ENCODE measurements at places on chromosomes 6 and 20. TPM values are rescaled to one million over a fixed set of nuclear protein-coding genes. Genes with fewer than 3 reads are reported as not detected.
A peak's percentile ranks its signal among the peaks of the same experiment; 100 is the strongest.

TGM3 gene
- total RNA-seq = not detected

RBL1 gene
- total RNA-seq = 3.9 TPM

DNA sequence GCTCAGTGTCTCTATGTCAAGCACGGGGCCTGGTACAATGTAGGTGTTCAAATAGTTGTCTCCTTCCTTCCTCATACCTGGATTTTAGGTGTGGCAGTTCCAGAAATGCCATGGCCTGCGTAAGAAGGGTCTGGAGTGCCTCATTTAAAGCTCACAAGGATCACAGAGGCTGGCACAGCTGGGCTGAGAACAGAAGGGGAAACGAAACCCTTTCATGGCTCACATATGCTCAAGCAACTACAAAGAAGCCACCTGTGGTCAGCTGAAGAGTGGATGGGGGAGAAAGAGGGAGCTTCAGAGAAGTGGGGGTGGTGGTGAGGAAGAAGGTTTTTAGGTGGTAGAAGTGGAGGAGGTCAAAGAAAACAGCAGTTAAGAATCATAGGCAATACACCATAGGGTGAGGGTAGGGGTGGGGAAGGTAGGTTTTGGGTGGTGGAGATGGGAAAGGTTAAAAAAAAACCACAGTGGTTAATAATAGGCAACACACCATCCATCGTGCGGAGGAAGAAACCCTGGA lies 17.0 kb upstream of the TOP1 start:
- DNase-seq = no peak

DNA sequence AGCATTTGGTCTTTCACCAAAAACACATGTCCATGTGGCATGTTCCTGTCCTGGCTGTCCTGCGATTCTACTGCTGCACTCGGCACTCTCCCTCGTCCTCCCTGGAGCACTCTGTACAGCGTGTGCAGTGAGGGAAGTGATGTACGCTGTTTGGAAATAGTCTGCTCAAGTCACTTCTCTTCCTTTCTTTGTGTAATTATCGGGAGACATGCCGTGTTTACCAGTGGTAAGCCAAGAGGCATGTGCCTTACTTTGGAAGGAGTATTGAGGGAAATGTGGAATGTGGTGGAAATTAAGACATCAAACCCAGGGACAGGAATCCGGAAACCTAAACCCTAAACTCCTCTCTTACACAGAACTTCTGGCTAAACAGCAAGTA lies 268.5 kb upstream of the FOXQ1 start:
- no peak for DNase-seq

DNA sequence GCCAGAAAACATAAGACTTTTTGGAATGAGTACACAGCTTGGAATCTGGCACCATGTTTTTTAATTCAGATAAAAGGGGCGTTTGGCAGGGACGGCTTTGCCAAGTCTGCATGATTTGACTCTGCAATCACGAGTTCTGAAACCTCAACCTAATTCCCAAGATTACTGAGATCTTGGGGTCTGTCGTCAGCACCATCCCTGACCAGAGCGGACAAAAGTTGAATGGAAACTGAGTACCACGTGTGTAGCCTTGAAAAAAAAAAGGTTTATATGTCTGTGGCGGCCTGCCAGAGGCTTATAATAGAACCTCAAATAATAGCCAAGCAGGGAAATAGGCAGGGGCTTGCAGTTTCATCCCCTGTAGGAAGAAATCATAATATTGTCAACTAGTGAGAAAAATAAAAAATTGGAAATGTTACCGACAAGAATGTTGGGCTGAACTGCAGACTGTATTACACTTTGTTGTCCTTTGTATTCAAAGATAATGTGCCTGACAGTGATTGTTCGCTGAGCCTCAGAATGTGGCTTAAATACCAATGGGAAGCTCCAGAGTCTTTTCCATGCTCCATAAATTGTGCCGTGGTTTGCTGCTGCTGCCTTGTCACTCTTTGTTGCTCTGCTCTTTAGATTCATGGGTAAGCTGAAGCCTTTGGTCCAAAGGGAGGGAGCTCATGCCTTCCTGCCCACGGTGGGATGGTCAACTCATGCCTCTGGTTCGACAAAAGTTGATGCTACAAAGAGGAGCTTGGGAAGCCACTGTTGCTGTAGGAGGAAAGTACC lies 118.8 kb upstream of the ARID1B start:
- DNase-seq = peak; percentile 19

DNA sequence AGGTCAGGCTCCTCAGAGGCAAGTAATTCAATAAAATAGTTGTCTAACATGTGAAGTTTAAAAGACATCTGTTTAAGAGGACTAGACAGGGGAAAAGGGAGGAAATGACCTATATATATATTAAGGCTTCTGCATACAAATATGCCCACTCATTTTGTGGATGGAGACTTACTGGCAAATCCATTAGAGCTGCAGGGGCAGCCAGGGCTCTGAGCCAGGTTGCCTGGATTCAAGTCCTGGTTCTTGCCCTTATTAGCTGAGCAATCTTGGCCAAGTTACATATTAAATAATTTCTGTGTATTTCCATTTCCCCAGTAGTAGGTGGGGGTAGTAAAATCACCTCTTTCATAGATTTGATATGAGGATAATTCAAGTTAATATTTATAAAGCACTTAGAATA lies 287.0 kb upstream of the RIMS1 start:
- no peak for DNase-seq
